Fibroblast of mammary gland (primary cell): ENCODE measurements at places on chromosomes 2 and 18.

- no peak for DNase-seq
Measured at GRCh38 chr2:185785156-185785555, 46.6 kb downstream of the FSIP2 start.

- DNase-seq = no peak
Measured at GRCh38 chr18:50298443-50299284, 11.2 kb upstream of the CXXC1 start.

DNA sequence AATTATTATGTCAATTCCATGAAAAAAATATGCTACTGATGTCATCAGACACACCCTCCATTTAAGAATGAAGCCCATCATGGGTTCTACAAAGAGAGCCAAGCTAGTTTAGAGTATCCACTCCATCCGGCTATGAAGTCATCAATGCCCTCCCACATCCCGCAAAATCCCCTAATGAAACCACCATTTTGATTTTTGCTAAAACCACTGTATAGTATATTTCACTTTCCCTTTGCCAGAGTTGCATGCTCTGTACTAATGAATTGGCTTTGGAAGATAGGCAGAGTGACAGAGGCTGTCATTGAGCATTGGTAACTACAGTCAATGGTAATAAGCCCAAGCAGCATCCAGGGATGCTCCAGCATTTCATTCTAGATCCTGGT lies 118.6 kb downstream of the ANKRD44 start:
- no peak for DNase-seq

DNA sequence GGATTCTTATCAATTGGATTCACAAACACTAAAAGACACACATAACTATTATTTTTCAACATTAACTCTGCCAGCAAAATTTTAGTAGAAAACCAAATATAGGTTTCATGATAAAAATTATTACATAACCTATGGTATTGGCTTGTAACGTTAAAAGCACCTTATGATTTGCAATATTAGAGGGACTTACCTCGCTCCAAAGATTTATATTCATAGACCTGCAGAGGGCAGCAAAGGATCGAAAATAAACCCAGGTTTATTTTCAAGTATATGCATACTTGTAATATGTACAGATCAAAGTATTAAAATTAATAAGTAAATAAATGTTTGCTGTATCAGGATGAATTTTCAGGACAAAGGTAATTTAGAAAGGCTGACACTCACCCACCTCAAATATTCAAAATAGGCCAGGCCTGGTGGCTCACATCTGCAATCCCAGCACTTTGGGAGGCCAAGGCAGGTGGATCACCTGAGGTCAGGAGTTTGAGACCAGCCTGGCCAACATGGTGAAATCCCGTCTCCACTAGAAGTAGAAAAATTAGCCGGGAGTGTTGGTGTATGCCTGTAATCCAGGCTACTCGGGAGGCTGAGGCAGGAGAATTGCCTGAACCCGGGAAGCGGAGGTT lies 45.3 kb downstream of the LRPPRC start:
- peak; percentile 44 for DNase-seq

GRCh38 chr2:195026261-195026660 lies 630.8 kb upstream of the SLC39A10 start:
- peak; percentile 89 for DNase-seq

DNA sequence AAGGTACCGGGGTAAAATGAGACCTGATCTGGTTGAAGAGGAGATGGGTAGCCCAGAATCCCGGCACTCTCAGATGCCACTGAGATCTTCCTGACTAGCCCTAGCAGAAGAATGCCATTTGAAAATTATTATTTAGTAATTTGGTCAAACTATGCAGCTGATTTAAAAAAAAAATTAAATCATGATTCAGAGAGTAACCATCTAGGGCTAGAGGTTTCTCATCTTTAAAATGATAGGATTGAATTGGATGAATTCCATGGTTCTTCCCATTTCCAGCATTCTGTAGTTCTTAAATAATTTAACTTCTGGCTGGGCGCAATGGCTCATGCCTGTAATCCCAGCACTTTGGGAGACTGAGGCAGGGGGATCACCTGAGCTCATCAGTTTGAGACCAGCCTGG lies 106.1 kb downstream of the MYO1B start:
- peak; percentile 34 for DNase-seq

DNA sequence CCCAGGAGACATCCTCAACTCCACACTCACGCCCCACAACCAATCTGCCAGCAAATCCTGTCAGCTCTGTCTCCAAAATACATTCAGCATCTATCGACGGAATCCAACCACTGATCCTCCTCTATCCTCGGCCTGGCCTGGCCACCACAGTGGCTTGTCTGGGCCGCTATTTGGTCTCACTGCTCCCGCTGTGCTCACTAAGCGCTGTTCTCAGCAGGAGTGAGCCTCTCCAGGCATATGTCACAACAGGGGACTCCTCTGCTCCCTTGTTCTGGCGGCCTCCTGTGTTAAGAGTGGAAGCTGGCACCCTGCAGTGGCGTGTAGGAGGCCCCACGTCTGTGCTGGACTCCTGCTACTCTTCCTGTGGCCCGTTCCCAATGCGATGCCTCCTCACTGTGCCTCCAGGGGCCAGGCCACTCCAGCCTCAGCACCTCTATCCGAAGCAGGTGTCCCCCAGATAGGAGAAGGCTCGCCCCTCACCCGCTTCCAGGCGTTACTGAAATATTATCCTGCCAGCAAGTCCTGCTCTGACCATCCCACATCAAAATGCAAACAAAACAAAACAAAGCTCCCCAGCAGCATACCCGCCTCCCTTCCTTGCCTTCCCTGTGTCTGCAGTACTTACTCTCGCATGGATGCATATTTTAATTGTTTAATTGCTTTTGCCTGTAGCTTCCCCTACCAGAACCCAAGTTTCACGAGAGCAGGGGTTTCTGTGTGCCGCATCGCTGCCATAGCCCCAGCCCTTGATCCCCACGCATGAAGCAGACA lies 39.9 kb downstream of the CENPO start:
- DNase-seq = no peak

GRCh38 chr2:58377181-58377580 lies 136.1 kb upstream of the FANCL start:
- DNase-seq = peak; percentile 2

DNA sequence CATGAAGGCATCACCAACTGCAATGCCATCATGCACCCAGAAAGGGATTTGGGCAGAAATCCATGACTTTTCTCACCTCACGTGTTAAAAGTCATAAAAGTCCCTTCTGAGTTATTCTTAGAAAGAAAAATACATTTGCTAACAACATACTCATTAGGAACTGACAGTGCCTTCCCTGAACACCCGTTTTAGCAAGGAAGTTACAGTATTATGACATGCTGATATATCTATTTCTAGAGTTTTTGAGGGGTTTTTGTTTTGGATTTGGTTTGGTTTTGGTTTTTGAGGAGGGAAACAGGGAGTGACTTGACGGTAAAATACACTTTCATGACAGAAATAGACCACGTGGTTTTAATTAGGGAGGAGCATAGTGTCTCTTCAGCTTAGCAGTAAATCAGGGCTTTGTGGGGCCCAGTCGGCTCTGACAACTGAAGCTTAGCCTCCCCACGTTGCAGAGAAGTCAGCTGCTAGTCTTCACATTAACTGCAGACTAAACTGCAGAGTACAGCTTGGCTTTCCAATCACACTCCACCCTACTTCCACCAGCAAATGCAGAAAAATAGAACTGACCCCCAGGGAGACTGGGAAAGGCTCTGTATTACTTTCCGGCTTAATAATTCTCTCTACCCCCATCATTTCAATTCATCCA lies 141.4 kb downstream of the FAM124B start:
- peak; percentile 44 for DNase-seq

DNA sequence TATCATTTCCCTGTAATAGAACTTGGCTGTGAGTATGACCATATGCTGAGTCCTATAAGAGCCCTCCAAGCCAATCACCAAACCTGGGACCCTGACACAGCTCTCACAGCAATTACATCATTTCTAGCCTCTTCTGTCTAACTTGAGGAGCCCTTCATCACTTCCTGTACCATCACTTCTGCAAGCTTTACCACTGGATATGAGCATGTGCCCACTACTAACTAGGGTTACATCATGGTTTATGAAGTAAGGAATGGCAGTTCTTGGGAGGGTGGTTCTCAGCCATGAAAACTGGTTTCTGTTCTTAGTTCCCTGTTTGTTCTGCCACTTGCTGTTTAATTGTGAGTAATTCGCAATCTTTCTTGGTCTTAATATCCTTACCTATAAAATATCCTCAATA lies 31.0 kb upstream of the EPB41L3 start:
- no peak for DNase-seq

GRCh38 chr18:39909706-39910105 lies 2045.3 kb upstream of the PIK3C3 start:
- peak; percentile 16 for DNase-seq

DNA sequence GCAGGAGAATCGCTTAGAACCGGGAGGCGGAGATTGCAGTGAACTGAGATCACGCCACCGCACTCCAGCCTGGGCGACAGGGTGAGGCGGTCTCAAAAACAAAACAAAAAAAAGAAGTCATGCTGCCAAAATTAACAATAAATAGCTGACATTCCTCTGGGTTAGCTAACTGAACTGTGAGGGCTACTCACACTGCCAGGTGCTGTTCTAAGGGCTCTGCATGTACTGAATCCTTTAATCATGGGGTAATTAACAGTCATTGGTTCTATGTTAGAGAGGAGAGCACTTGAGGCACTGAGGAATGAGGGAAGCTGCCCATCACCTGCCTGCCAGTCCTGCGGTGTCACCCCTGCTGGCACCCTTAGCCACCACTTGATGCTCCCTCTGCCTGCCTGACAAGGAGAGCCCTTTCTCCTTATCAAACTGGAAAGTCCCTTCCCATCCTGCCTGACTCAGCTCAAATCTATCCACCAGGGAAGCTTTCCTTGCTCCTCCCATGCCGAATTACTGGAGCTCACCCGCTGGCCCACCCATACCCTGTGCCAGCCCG lies 73.0 kb upstream of the RIOK3 start:
- DNase-seq = no peak

DNA sequence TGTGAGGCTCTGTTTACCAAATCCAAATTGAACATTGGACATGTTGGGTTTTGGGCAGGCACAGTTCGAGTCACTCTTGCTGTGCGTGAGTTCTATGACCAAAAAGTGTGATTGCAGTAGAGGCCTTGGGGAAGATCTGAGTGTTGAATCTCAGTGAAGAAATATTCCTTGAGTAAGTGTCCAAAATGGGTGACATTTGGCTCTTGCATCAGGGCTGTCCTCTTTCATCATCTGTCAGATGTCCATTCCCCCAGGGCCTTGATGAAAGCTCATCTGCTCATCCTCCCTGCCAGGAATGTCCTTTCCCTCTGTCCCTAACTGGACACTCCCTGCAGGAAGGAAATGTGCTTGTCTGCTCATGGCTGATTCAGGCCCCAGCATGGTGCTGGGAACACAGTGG lies 6.4 kb upstream of the SFTPB start:
- peak; percentile 43 for DNase-seq

DNA sequence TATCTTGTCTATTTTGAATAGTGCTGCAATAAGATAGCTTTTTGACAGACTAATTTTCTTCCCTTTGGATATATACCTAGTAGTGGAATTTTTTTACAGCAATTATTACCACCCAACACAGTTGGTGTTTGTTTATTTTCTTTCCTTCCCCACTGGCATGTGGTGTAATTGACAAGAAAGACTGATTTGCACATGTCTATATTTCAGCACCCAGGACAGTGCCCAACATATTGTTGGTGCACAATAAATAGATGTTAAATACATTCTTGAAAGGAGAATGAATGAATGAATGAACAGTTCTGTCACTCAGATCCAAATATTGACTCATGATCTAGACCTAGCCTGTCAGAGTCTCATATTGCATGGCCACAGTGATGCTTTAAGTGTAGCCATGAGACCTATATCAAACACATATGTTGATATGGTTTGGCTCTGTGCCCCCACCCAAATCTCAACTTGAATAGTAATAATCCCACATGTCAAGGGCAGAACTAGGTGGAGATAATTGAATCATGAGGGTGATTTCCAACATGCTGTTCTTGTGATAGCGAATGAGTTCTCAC lies 538.2 kb downstream of the NYAP2 start:
- DNase-seq = peak; percentile 36

DNA sequence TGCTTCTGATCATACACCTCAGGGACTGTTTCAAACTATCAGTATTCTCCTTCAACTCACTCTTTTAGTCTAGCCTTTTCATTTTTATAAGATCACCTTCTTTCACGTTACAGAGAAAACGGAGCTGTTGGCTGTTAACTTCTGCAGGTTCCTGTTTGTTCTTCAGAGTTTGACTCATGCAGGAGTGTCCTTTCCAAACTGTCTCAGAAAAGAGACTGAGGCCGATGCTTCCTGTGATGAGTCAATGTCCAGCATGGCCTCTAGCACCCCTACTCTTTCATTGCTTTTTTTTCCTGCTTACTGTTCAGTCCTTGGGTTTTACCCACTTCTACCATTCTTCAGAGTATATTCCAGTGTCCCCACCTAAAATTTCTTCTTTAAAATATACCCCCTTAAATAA lies 240.8 kb upstream of the RGPD4 start:
- DNase-seq = peak; percentile 67

- DNase-seq = no peak
Measured at GRCh38 chr2:74458938-74459363, 713 bp downstream of the WBP1 start.

DNA sequence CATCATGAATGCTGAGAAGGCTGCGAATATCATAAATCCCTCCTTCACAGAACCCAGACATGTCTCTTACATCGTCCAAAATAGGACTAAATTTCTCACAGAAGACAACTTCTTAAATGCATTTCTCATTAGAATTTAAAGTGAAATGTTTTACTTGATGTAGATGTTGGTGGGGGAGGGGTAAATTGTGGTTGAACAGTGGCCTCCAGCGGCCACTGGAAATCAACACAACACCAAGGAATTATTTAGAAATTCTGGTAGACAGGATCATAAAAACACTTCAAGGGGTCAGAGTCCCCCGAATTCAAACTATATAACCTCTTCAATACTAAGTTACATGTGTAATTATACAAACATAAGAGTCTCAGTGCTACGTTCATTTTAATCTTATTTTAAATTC lies 135.9 kb downstream of the ABCA12 start:
- peak; percentile 47 for DNase-seq

GRCh38 chr18:23856466-23857163 lies 157.9 kb upstream of the TTC39C start:
- DNase-seq = no peak

DNA sequence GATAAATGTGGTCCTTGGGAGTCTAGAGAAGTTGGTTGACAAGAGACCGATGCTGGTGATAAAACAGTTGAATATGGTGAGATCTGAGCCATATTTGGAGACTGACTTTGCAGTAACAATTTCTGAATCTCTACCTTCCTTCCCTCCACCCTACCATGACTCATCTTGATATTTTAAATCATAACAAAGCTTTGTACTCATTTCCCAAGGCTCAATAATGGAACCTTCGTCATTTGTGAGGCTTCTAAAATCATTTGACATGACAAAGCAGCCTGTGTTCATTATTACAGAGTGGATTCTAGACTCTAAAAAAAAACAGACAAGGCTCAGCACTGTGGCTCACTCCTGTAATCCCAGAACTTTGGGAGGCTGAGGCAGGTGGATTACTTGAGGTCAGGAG lies 38.5 kb upstream of the PDCL3 start:
- DNase-seq = peak; percentile 29
